Transverse colon (tissue), 4 donors: ENCODE measurements at places on chromosomes 2 and 18.

- no peak for DNase-seq
Measured at GRCh38 chr2:130337735-130338325, 4.9 kb upstream of the IMP4 start.

- DNase-seq = no peak
Measured at GRCh38 chr2:118905206-118905605, 36.8 kb upstream of the MARCO start.

DNA sequence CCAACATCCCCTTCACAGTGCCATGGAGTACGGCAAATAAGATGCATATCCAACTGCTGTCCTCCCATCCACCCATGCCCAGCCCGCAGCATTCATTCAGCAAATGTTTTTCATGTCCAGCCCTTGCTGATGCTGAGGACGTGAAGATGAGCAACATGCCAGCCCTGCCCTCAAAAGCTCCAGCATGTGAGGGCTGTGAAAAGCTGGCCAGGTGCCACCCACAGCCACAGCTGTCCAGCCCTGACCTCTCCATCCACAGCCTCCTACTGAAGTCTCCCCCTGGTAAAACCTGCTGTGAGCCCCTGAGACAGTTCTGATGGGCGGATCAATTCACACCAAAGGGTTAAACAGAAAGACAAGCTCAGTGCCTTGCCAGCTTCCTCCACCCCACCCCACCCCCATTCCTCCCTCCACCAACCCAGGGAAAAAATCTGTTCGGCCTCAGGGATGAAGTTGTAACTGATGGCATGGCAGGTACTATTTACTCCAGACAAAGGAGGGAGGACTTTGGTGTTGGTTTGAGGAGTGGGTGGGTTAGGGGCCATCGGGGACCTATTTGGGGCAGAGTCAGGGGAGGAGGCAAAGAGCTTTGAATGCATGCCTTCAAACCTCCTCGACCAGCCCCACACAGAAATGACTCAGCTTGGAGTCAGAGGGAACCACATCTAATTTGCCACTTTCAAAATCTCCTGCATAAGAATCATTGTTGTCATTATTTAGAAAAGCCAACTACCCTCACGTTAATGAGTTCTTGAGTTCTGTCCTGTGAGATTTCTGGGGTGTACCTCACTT lies 4.3 kb downstream of the ZBTB7C start:
- DNase-seq = no peak

DNA sequence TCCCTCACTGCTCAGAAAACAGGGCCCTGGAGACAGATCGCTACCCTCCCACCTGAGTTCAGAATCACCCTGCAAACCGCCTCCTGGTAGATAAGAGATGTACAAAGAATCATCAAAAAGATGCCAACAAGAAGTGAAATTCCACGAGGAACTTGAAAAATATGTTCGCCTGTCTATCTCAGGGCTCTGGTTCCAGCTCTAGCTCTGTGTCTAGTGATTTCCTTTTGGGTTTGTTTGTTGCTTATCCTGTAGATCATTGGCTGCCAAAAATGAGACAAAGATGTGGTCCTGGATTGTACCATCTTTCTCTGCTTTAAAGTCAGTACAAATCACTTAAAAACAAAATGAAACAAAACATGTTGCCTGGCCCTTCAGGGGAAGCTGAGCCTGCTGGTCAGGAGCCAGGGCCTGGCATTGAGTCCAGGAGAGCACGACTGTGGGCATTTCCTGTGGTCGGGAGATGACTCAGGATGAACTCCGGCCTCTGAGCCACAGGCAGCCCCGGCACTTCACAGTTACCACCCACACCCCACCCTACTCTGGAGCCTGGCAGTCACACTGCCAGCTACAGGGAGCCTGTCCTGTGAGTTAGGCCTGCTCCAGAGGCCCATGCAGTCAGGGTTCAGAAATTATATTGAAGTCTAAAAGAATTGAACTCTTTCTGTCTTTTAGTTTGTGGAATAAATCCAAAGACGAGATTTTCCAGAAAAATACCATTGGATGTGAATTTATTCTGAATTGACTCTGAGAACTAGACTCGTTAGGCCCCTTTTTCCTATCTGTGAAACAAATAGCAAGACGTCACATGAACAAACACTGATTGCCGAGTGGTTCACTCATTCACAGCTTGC lies 8.0 kb upstream of the ITGB6 start:
- DNase-seq = peak; percentile 88

- peak; percentile 85 for DNase-seq
Measured at GRCh38 chr2:99559075-99559662, 69.4 kb upstream of the REV1 start.

DNA sequence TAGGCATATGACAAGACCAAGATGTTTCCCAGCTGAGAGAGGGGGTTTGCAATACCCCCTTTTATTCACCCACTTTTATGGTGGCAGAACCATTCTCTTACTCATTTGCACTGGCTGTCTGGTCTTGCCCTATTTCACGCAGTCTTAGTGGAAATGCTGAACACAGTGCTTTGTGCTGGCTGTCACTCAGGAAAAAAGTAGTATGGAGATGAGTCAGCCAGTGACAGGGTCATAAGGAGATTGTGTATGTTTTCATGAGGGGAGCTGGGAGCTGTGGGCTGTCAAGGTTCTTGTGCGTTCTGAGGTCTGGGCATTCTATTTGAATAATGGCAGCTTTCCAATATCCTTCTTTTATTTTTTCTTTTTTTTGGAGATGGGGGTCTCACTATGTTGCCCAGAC lies 10.9 kb upstream of the CNRIP1 start:
- no peak for DNase-seq

DNA sequence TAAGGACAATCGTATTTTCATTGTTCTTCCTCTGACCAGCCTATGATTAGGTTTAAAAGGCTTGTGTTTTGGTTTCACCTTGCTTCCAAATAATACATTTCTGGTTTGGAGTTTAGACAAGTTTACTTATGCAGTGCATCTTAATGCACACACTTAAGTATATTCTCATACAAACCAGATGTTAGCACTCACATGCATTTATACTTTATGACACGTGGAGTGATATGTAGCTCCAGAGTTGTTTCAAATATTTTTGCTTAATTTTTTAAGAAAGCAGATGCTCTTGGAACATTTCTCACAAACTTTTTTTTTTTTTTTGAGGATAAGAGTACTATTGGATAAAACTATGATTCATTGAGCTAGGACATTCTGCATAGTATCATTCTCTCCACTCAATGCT lies 109.9 kb downstream of the PDE1A start:
- no peak for DNase-seq

DNA sequence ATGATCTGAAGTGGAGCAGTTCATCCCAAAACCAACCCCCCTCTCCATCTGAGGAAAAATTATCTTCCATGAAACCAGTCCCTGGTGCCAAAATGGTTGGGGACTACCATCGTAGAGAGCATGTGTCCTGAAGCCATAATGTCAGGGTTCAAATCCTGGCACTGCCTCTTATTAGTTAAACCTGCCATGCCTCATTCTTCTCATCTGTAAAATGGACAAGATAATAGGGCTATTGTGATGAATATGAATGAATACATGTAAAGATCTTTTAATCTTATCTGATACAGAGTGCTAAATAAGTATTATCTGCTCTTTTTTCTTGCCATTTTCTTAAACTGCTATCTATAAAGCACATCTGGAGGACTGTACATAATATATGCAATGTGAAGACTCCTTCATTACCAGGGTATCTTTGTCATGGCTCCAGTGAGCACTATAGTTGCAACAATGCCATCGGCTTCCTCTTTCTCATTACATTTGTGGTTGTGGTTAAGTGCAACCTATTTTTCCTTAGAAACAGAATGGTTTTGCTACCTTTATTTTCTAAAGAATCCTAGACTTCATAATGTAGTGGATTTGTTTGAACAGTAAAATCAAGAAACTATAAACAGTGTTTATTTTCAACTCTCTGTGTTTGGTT lies 27.0 kb downstream of the MFSD6 start:
- DNase-seq = no peak

GRCh38 chr18:13635046-13635445 lies 91.3 kb downstream of the FAM210A start:
- DNase-seq = no peak

GRCh38 chr2:231351648-231352047 lies 43.9 kb upstream of the B3GNT7 start:
- DNase-seq = peak; percentile 1

DNA sequence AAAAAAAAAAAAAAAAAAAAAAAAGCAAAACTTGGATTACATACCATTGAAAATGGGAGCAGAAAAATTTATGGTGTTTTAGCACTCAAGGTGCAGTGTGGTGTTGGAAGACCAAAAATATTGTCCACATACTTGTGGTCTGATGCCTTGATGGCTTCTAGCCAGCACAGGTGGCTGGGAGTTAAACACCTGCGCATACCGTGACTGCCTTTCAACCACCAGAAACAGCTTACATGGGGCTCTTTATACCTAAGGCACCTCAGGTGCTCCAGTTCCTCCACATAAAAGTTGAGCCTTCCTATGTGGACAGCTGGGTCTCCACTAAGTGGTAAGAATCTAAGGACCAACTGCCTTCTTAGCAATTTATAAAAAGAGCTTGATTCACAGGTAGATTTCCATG lies 802.6 kb upstream of the CELF4 start:
- no peak for DNase-seq

DNA sequence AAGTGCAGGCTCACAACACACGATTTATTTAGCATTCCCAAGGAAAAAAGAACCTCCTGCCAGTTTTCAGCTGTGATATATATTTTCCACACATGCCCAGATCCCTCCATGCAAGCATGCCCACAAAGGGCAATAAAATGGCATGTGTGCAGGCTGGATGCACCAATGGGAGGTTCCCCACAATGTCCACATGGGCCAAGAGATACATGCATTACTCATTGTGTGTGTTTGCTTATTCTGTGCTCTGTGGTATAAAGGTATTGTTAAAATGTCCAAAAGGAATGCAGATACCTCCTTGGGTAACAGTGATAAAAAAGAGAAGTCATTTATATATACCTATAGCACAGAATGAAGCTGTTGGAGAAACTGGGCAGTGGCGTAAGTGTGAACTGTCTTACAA lies 207.4 kb downstream of the FHOD3 start:
- no peak for DNase-seq

DNA sequence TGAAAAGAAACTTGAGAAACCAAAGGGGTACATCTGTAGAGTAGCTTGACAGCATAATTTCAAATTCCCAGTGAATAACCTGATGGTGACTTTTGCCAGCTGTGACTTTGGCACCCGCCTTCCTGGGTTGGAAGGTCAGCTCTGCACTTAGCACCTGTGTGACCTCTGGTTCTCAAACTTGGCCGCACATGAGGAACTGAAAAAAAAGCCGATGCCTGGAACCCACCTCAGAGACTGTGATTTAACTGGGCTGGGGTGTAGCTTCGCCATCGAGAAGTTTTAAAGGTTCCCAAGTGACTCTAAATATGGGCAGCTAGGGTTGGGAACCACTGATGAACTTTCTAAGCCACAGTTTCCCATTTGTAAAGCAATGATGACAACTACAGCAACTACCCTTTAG lies 6.5 kb downstream of the EFEMP1 start:
- no peak for DNase-seq

DNA sequence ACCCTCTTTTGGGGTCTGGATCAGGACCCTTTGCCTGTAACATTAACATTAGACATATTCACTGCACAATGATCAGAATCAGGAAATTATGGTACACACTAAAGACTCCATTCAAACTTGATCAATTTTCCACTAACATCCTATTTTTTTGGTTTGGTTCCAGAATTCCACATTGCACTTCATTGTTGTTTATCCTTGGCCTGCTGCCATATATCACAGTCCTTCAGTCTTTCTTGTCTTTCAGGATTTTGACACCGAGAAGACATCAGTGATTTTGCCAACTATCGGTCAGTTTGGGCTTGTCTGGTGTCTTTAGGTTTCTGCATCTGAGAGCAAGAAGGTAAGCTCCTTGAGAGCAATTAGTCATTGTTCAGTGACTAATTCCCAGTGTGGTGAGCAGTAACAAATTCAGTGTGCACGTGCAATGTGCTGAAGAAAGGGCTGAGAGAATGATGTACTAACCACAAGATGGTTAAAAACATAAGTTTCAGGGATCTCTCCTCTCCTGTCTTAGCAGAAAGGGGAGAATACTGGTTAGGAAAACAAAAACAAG lies 23.5 kb downstream of the MARCHF4 start:
- no peak for DNase-seq

- no peak for DNase-seq
Measured at GRCh38 chr2:176680916-176681516, 411.8 kb downstream of the MTX2 start.

DNA sequence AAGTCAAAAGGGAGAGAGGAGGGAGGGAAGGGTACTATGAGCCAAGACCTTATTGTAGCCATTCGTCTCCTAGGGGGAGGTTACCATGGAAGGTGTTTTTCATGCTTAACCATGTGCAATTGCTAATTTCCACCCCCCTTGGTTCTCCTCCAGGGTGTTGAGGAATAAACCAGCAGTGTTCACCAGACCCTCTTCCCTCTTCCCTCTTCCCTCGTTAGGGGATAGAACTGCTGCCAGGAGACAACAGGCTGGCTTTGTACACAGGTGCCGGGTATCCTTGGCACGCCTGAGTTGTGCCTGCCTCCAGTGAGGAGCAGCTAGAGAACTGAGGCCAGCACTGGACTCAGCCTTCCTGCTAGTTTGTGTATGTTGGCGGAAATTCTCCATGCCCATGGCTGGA lies 41.1 kb upstream of the ARL5A start:
- DNase-seq = no peak

- DNase-seq = no peak
Measured at GRCh38 chr18:74476140-74476539, 19.0 kb upstream of the DIPK1C start.

DNA sequence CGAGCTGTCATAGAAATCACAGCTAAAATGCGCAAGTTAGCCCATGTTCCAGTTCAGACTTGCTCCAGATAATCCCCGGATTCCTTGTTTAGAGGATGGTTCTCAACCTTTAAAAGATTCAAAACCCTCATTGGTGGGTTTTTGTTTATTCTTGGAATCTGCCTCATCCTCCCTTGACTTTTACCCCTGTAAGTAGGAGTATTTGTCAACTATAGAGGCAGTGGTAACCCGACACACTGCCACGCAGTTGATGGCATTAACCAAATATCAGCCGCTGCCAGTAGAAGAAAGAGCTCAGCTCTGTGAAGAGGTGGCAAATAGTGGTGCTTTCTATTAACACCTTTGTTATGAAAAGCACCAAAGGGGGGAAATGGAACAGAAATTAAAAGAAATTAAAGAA lies 40.4 kb upstream of the SELENOI start:
- no peak for DNase-seq

DNA sequence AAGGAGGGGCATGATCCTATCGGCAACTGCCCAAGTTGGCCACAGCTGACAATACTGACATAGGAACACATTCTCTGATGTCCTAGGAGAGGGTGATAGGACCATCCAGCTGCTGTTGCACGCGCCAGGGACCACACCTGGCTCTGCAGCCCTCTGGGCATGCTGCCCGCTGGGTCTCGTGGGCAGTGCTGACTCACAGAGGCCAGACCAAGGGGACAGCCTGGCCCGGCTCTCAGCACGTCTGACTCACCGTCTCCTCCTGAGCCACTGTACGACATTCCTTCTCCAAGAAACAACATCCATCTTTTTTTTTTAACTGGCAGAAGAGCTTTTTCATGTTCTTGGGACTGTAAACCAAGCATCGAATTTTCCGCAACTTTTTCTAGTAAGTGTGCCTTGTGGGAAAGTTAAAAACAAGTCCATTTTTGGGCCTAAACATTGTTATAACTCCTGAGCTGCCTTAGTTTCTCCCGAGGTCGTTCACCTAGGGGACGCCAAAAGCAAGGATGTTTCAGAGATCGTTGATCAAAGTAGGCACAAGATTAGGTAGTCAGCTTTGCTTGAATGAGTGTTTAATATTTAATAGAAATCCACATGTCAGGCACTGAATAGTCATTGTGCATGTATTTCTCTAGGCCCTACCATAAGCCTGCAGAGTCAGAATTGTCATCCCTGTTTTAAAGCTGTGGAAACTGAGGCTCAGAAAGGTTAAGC lies 100.3 kb downstream of the TTC32 start:
- peak; percentile 47 for DNase-seq

GRCh38 chr2:147482111-147482895 lies 362.5 kb upstream of the ACVR2A start:
- DNase-seq = no peak
